A549 treated with GW870086 at 1 μM for 4 hours (cell line): ENCODE measurements at places on chromosomes 11 and 22. TPM values are rescaled to one million over a fixed set of nuclear protein-coding genes. Genes with fewer than 3 reads are reported as not detected.

Gene MGAT3
- 0.54 to 1.1 TPM (median 0.81 TPM) in 5 replicates for total RNA-seq

Gene MRGPRE
- 0.14 to 0.17 TPM in 2 of 5 replicates, not detected in the others for total RNA-seq

Gene SLC22A6
- not detected in 5 replicates for total RNA-seq

Gene SLC22A8
- not detected in 5 replicates for total RNA-seq

Gene SIPA1
- 12.7 to 19.1 TPM (median 17.6 TPM) in 5 replicates for total RNA-seq

Gene MIAT
- total RNA-seq: 0.22 to 0.32 TPM (median 0.23 TPM) in 5 replicates

Gene TMPRSS13
- not detected in 5 replicates for total RNA-seq

Gene C1QTNF4
- total RNA-seq: 0.07 to 0.09 TPM in 2 of 5 replicates, not detected in the others

Gene AAMDC
- total RNA-seq: 24.4 to 31.0 TPM (median 26.5 TPM) in 5 replicates

Gene APOBEC3G
- total RNA-seq: not detected in 5 replicates

Gene OR4A16
- total RNA-seq: not detected in 5 replicates

Gene C11orf91
- 0.58 to 2.2 TPM (median 1.4 TPM) in 5 replicates for total RNA-seq

Gene GVQW3
- total RNA-seq: 0.72 to 1.5 TPM (median 1.1 TPM) in 5 replicates

Gene DLG2
- 0.28 to 0.30 TPM (median 0.29 TPM) in 4 of 5 replicates, not detected in the other for total RNA-seq

Gene ZNF280B
- 1.0 to 1.7 TPM (median 1.5 TPM) in 5 replicates for total RNA-seq

Gene PLEKHA7
- 40.4 to 48.5 TPM (median 46.8 TPM) in 5 replicates for total RNA-seq

Gene B4GALNT4
- 9.3 to 21.2 TPM (median 16.6 TPM) in 5 replicates for total RNA-seq

Gene SLC5A12
- not detected in 5 replicates for total RNA-seq

Gene MOGAT2
- not detected in 5 replicates for total RNA-seq

Gene DNAJB7
- total RNA-seq: not detected in 5 replicates
